ENCODE measurements at places on chromosomes 16 and 17.

- DNase-seq: no peak
Measured at GRCh38 chr17:62717889-62718288, 90.2 kb downstream of the MARCHF10 start.

GRCh38 chr16:3063625-3064386 lies 1.6 kb upstream of the IL32 start:
- no peak for DNase-seq

GRCh38 chr17:7238420-7239090 lies 702 bp downstream of the PHF23 start:
- DNase-seq: peak; percentile 52

- DNase-seq: no peak
Measured at GRCh38 chr17:78784352-78784751, 2.3 kb upstream of the CYTH1 start.

- no peak for DNase-seq
Measured at GRCh38 chr17:32610943-32611342, 124.2 kb downstream of the CDK5R1 start.

GRCh38 chr17:39486242-39486641 lies 25.0 kb downstream of the CDK12 start:
- DNase-seq: no peak

Measured in GM06990 (cell line).